D721Med (cell line): ENCODE measurements at places on chromosomes 12 and 14.

DNA sequence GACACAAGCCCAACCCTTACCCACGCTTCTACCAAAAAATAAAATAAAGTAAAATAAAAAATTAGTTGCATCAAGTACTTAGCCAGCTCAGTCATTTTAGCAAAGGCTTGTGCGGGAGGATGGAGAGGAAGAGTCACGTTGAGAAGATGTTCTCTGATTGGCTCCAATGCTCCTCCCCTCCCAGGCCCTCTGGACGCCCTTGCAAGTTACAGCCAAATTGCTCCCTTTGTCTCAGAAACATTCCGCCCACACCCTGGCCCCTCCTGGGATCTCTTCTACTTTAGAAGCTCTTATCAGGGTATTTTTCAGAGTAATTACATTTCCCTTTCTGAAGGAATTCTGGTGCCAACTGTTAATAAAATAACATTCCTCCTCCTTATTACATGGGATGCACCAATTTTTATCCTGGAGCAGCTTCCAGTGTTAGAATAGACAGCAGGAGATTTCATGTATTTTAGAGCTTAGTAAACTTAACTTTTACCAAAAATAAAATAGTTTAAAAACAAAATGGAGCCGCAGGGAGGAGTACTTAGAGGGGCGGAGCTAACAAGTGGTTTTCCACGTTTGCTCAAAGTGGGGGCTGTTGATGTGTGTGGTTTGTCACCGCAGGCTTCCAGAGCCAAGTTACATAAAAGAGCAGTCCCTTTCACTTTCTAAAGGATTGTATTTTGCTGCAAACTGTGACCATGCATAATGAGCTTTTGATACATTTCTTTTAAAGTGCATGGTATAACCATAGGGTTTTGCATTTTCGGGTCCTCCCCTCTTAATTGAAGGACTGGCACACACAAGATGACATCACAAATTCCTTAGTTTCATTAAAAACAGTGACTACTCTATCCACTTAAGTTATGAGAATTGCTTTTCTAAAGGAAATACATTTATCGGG is 71.7 kb upstream of the RAP1B start:
- no peak for DNase-seq

DNA sequence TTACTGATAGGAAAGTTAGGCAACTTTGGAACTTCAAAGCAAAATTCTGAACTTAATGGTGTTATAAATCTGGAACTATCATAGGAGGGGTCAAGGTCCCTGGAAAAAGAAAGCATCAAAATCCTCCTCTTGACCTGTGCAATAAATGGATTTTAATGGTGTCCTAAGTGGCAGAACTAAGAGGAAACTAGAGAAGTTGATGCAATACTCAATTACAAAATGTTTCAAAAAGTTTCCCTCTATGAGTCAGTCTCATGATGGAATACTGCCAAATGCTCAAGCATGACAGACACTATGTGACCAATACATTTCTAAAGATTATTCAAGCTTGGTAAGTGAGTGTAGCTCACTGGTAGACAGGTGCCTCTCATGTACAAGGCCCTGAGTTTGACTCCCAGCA is 47.7 kb upstream of the ERGIC2 start:
- DNase-seq, result no peak

DNA sequence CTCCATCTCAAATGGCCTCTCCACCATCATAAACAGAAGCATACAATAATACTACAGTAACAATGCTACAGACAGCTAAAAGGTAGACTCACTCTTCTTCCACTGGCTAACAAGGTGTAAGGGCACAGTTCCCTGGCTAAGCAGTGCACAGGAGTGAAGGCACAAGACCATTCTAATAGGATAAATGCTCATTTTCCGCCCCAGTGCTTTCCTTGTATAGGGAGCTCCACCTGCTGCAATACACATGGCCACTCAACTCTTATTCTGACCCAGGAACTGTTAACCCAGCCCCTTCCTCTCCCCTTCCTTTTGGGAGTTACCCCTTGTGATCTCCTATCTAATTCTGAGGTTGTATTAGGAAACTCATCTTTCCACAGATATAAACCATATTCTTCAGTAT is 124.6 kb downstream of the KCNK10 start:
- DNase-seq, result no peak

DNA sequence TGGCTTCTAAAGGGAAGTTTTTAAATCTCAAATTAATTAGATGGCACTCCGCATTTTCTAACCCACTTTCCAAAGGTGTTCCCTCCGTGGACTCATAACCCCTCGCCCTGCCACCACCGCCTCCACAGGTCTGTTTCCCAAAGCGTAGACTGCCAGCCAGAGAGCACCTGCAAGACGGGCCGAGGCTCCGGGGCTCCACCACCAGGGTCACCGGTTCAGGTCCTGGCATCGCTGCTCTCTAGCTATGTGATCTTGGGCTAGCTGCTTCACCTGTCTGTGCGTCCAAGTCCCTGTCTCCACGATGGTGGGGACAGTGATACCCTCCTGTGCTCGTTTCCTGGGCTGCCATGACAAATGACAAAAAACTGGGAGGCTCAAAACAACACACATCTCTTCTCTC is 11.5 kb downstream of the RIMBP2 start:
- DNase-seq, result no peak

DNA sequence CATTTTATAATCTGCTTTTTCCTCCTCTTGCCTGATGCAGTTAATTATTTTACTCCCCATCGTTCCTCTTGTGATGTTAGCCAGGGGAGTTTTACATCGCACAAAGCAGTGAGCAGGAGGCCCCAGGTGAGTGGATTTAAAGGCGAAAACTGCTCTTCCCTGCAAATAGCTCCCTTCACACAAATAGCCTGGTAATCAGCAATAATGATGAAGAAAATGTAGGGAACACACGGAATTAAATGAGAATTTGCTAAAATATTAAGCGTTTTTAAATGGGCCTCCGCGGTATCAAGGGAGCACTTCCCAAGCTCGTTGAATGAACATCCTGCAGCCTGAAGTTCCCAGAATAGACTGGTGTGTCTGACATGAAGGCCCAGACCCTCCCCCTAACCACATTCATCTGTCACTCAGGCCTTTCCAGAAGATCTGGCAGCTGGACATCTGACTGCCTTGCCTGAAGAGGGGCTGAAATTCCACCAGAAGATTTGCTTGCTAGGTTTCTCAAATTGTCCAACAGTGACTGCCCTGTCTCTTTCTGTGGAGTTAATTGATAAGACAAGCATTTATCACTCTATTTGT is 127.2 kb downstream of the CCDC60 start:
- DNase-seq, result no peak

DNA sequence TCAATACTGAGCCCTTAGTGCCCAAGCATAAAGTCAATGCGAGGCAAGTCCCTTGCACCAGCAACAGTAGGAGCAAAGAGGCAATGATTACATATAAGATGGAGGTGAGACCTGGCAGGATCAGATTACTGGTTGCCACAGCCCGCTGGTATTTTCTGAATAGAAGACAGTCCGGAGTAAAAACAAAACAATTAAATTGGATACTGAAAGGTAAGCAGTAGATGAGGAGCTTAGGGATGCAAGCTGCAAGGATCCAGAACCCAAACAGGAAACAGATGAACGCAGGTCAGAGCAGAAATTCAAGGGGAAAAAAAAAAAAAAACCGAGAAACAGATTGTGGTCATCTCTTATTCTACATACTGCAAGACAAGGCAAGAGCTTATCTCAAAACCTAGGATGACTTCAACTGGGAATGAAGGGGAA is 119.6 kb downstream of the MED13L start:
- no peak for DNase-seq

- DNase-seq, result no peak
Observed at GRCh38 chr14:35344107-35344807, 52.1 kb downstream of the PSMA6 start.

DNA sequence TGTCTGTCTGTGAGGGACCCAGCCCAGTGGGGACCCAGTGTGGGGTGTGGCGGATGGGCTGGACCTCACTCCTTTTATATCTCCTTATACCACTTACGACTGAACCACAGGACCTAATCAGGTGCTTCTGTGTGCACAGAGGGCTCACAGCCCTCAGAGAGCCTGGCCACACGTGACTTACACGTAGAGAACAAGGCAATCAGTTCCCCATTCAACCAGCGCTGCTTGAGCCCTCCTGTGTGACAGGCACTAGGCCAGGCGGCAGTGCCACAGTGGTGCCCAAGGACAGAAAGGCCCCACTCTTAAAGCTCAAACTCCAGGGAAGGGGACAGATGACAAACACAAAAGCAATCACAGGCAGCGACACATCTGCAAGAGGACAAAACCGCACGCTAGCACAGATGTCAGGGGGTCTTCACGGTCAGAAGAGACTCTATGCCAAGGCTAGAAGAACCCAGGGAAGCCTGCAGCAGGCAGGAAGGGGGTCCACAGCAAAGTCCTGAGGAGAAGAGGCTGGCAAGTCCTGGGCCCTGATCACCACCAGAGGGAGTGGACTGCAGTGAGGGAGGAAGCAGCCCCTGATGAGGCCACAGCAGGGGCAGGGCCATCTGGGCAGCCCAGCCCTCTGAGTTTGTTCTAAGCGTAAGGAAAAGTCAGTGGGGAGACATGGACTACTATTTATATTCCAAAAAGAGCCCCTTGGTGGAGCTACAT is 39.3 kb downstream of the SETD3 start:
- DNase-seq, result no peak

DNA sequence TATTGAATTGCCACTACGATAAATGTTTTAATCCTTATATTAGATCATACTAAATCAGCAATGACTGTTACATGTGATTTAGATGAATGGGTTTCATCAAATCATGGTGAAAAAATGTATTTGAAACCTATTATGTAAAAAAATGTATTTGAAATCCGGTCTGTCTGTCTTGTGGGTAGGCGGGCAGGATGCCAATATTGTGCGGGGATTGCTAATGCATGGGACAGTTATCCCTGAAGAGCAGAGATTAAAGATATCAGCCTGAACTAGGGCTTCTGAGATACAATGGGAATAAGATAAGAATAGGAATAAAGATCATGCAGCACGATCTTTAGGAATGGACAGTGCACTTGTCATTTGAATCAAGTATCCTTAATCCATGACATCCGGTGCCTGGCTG is 134.0 kb downstream of the PRKCH start:
- DNase-seq, result no peak

- DNase-seq, result no peak
Observed at GRCh38 chr12:122350141-122350848, 72.2 kb downstream of the CLIP1 start.

DNA sequence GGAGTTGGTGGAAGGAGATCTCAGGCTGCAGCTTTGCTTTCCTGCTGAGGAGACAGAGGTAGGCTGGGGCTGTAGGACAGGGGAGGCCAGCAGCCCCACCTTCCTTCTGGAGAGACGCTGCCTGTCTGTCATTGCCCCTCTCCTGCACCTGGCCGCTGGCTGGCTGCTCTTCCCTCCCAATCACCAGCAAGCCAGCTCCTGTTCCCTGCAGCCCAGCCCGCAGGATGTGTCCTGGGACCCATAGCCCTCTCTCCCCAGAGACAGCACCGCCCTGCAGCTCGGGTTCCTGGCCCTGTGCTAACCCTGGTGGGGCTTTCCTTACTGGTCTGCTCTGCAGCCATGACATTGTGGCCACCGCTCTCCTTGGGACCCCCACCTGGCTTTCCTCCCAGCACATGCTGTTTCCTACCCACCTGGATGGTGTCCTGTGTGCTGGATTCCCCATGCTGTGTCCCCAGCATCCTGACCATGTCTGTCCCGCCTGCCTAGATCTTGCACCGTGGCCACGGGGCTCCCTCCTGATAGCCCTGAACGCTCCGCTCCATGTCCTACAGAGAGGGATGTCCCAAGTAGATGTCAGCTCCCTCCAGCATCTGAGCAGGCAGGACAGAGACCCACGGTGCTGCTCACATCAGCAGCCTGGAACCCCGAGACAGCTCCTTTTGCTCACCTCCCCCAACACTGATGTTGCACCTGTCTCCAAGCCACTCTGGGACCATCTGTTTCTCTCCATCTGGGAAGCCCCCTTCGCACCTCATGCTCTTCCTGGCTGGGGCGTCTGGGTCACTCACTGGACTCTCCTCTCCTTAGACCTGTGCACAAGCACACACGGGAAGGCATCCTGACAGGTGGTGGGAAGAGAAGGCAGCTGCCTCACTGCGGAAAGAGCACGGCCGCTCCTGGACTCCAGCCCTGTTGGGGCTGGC is 1.1 kb upstream of the MTA1 start:
- no peak for DNase-seq
